Lower lobe of right lung (tissue), 2 donors: ENCODE measurements at places on chromosomes 7 and 10. TPM values are rescaled to one million over a fixed set of nuclear protein-coding genes. Genes with fewer than 3 reads are reported as not detected.

GRCh38 chr10:114179148-114179547, at the start of gene TDRD1:
TDRD1 (plus strand) TSS chr10:114179353; CDS start chr10:114187832, 8,479 bp downstream.
- no peak for DNase-seq
- no peaks in the 10 kb centered on the region for H3K36me3 ChIP-seq
- H3K4me3 ChIP-seq, result no peak within 1 kb of the TSS
- H3K4me1 ChIP-seq, result peaks cover 11% of the 10 kb centered on the region
- H3K27me3 ChIP-seq, result no peaks in the 10 kb centered on the region

The PRKCQ gene
- total RNA-seq, result 8.1 TPM

The CUBN gene
- total RNA-seq, result 2.2 TPM

The TMEM229A gene
- not detected for total RNA-seq

GRCh38 chr10:2921956-2922680, 145.2 kb upstream of the PFKP start:
- no peak overlapping the region for H3K27ac ChIP-seq
- no peaks in the 10 kb centered on the region for H3K27me3 ChIP-seq
- H3K4me1 ChIP-seq, result peaks cover 10% of the 10 kb centered on the region
- H3K36me3 ChIP-seq, result no peaks in the 10 kb centered on the region
- H3K4me3 ChIP-seq, result no peak overlapping the region
- no peak for DNase-seq

The NPTX2 gene
- 0.62 TPM for total RNA-seq

- no peaks in the 10 kb centered on the region for H3K4me1 ChIP-seq
- no peak overlapping the region for H3K27ac ChIP-seq
- DNase-seq, result no peak
- peaks cover 6% of the 10 kb centered on the region for H3K27me3 ChIP-seq
- H3K4me3 ChIP-seq, result no peak overlapping the region
- no peaks in the 10 kb centered on the region for H3K36me3 ChIP-seq
Measured at GRCh38 chr10:62380016-62380415, 5.8 kb downstream of the ZNF365 start.

DNA sequence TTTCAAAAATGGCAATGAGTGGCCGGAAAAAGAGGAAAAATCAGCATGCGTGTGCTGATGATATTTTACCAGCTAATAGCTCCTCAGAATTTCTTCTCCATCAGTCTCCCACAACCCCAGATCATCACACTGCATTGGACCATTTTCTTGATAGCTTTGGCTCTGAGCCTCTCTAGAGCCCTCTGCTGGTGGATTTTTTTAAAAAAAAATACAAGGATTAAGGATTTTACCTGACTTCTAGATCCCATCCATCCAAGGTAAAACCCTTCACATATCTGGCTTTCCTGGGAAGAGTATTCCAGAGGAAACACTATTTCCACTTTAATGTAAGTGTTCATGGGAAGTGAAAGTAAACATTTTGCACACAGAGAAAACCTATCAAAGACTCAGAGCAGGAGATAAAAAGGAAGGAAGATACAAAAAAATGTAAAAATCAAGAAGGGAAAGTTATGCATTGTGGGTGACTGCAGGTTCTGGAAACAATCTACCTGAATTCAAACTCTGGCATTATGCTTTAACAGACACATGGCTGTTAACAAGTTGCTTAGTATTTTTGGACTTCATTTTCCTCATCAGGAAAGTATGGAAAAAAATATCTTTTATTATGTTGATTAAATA, 380.9 kb downstream of the LRRTM3 start:
- no peaks in the 10 kb centered on the region for H3K4me1 ChIP-seq
- H3K36me3 ChIP-seq, result no peaks in the 10 kb centered on the region
- H3K27ac ChIP-seq, result no peak overlapping the region
- no peak overlapping the region for H3K4me3 ChIP-seq

The CFAP70 gene
- 11.3 TPM for total RNA-seq

- H3K27me3 ChIP-seq, result peaks cover 15% of the 10 kb centered on the region
- H3K4me1 ChIP-seq, result no peaks in the 10 kb centered on the region
- H3K36me3 ChIP-seq, result no peaks in the 10 kb centered on the region
- no peak overlapping the region for H3K27ac ChIP-seq
- H3K4me3 ChIP-seq, result no peak overlapping the region
Measured at GRCh38 chr10:11448545-11449244, 162.8 kb downstream of the USP6NL start.

DNA sequence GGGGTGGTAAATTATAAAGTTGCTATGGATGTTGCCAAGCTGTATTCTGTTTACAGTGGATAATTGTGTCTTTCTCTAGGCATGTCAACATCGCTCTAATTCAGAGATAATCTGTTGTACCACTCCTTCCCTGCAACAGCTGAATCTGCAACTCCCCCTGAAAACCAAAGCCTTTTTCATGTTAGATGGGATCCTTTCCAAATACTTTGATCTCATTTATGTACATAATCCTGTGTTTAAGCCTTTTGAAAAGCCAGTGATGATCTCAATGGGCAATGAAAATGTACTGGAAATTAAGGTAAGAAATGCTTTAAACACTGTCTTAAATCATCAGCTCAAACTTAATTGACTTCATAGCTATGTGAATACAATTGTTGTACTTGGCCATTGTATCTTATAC, 91.0 kb downstream of the MET start:
- no peaks in the 10 kb centered on the region for H3K27me3 ChIP-seq
- no peak overlapping the region for H3K27ac ChIP-seq
- no peaks in the 10 kb centered on the region for H3K36me3 ChIP-seq
- no peaks in the 10 kb centered on the region for H3K4me1 ChIP-seq

- H3K4me3 ChIP-seq, result peak overlapping the region; percentile 43
- no peak overlapping the region for H3K27ac ChIP-seq
- peaks cover 3% of the 10 kb centered on the region for H3K4me1 ChIP-seq
- peaks cover 52% of the 10 kb centered on the region for H3K27me3 ChIP-seq
- no peak for DNase-seq
Measured at GRCh38 chr7:73647725-73648592, 19.7 kb upstream of the VPS37D start.

The TMEM120A gene
- total RNA-seq, result 42.7 TPM

The PITX3 gene
- total RNA-seq, result not detected

DNA sequence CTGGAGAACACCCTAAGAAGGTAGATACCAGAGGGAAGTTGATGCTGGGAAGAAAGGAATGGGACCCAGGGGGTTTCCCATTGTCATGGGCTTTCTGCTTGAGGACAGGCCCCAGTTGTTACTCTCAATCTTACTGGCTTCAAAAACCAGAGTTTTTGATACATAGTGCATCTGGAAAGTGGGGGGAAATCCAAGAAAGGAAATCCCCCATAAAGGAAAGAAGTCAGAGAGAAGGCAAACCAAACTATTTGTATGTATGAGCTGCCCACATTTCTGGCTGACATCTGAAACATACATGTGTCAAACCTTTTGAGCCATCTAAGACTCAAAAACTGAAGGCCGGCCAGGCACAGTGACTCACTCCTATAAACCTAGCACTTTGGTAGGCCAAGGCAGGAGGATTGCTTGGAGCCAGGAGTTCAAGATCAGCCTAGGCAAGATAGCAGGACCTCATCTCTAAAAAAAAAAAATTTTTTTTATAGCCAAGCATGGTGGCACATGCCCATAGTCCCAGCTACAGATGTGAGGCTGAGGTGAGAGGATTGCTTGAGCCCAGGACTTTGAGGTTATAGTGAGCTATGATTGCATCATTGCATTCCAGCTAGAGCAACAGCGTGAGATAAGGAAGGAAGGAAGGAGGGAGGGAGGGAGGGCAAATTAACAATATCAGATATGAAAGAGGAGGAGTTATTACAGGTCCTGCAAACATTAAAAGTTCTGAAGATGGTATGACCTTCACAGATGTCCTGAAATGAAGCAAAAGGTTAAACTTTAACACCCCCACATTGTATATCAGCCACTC, 6.7 kb upstream of the COA1 start:
- H3K27ac ChIP-seq, result no peak overlapping the region
- no peaks in the 10 kb centered on the region for H3K4me1 ChIP-seq
- no peaks in the 10 kb centered on the region for H3K27me3 ChIP-seq

- peaks cover 10% of the 10 kb centered on the region for H3K4me1 ChIP-seq
- H3K4me3 ChIP-seq, result peak overlapping the region; percentile 36
- no peaks in the 10 kb centered on the region for H3K36me3 ChIP-seq
- H3K27me3 ChIP-seq, result peaks cover 23% of the 10 kb centered on the region
Measured at GRCh38 chr7:141511676-141512396, 39.4 kb upstream of the AGK start.
